Gastrocnemius medialis (tissue), 4 donors: ENCODE measurements at places on chromosomes 12 and 14. TPM values are rescaled to one million over a fixed set of nuclear protein-coding genes. Genes with fewer than 3 reads are reported as not detected.

GRCh38 chr14:63922696-63923421, 70.1 kb downstream of the SYNE2 start:
- peaks cover 7% of the 10 kb centered on the region for H3K4me1 ChIP-seq
- DNase-seq, result peak; percentile 21
- no peaks in the 10 kb centered on the region for H3K27me3 ChIP-seq
- H3K27ac ChIP-seq, result no peak overlapping the region

- DNase-seq, result peak; percentile 26
- H3K27me3 ChIP-seq, result no peaks in the 10 kb centered on the region
- no peak overlapping the region for H3K27ac ChIP-seq
Measured at GRCh38 chr14:91858536-91859275, 8.6 kb downstream of the TC2N start.

DNA sequence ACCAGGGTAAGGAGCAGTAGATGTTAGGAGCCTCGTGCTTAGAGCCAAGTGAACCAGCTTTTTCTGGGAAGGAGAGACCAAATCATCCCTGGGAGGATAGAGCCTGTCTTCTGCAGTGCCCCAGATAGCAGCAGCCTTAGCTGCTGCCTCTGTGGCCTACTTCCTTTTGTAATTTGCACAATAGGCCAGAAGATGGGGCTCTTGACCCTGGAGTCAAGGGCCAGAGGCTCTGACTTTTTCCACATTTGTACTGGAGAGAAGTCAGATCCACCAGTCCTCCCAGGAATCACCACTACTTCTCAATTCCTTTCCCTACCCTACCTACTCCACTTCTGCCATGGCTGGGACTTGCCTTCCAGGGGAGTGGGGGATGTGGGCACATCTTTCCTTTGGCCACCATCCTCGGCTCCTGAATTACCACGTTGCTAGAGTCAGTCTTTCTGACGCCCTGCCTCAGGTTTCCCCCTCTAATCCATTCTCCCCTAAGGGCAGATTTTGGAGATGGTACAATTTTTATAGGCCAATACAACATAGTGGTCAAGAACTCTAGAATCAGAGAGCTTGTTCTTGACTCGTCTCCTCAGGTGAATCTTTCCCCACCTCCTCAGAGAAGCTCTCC, 3.3 kb upstream of the SLC4A8 start:
- H3K36me3 ChIP-seq, result no peaks in the 10 kb centered on the region
- H3K27ac ChIP-seq, result no peak overlapping the region
- H3K4me1 ChIP-seq, result no peaks in the 10 kb centered on the region
- H3K27me3 ChIP-seq, result peaks cover 27% of the 10 kb centered on the region

DNA sequence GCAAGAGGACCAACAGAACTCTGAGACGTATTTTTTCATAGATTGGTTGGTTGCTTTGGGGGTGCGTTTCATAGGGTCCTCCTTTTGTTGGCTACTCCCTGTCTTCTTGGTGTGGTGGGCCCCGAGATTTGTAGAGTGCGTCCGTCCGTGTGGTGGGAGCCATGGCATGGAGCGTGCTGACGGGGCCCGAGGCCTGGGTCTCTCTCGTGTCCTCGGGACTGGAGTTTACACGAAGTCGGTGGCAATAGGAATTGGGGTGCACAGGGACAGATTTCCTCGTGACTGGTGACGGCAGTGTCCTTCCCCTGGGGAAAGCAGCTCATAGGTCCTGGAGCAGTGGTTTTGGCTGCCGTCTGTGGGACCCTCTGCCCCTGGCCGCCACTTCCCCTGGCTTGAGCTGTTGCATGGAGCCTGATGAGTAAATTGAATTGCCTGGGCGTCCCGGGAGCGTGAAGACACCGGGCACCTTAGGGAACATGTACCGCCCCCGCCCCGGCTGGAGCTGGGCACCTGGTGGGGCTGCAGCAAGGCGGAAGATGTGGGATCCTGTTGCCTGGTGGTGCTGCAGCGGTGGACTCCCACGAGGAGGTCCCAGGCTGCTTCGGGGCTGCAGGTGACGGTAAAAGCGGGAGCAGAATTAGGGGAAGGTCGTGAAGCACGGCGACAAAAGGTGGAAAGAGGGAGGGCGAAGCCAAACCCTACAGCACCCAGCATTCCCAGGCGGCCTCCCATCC, 153.7 kb upstream of the ALG10B start:
- H3K36me3 ChIP-seq, result no peaks in the 10 kb centered on the region
- H3K27ac ChIP-seq, result no peak overlapping the region
- H3K4me1 ChIP-seq, result no peaks in the 10 kb centered on the region
- DNase-seq, result no peak
- H3K4me3 ChIP-seq, result no peak overlapping the region

GRCh38 chr12:9052610-9053009, 63.1 kb downstream of the A2M start:
- H3K36me3 ChIP-seq, result no peaks in the 10 kb centered on the region
- no peaks in the 10 kb centered on the region for H3K27me3 ChIP-seq
- no peak overlapping the region for H3K4me3 ChIP-seq
- no peak for DNase-seq
- no peaks in the 10 kb centered on the region for H3K4me1 ChIP-seq

DNA sequence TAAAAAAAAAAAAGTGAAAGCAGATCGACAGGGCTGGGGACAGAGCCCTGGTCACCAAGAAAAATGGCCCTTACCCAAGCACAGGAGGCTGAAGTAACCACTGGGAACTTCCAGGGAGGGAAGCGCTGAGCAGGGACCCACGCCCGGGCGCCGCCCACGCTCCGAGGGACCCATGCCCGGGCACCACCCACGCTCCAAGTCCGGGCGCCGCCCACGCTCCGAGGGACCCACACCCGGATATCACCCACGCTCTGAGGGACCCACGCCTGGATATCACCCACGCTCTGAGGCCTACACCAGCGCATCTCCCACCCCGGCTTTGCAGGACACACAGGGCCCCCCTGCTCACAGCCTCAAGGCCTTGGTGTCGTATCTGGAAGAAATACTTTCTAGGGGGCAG, 25.7 kb downstream of the CHGA start:
- no peaks in the 10 kb centered on the region for H3K27me3 ChIP-seq
- H3K4me3 ChIP-seq, result no peak overlapping the region
- H3K27ac ChIP-seq, result no peak overlapping the region

DNA sequence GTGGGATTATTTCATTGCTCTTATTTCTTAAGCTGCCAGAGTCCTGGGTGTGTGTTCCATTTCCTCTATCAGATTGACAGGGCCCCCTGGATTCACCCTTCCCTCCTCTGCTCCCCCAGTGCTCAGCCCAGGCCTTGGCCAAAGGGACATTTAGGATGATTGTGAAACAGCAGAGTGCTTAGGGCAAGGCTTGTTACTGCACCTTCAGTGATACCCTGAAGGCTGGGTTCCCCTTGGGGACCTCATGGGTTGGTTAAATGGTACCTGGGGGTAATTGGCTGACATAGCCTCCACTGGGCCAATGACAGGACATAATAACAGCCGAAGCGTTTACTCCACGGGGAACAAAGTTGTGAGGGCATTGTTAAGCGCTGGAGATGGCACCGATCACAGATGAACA, 1.3 kb upstream of the KRT72 start:
- no peak overlapping the region for H3K4me3 ChIP-seq
- no peak for DNase-seq

- no peaks in the 10 kb centered on the region for H3K36me3 ChIP-seq
- no peak overlapping the region for H3K27ac ChIP-seq
- DNase-seq, result no peak
- H3K27me3 ChIP-seq, result no peaks in the 10 kb centered on the region
- no peaks in the 10 kb centered on the region for H3K4me1 ChIP-seq
- no peak overlapping the region for H3K4me3 ChIP-seq
Measured at GRCh38 chr14:22471545-22472121, 117.4 kb downstream of the DAD1 start.

DNA sequence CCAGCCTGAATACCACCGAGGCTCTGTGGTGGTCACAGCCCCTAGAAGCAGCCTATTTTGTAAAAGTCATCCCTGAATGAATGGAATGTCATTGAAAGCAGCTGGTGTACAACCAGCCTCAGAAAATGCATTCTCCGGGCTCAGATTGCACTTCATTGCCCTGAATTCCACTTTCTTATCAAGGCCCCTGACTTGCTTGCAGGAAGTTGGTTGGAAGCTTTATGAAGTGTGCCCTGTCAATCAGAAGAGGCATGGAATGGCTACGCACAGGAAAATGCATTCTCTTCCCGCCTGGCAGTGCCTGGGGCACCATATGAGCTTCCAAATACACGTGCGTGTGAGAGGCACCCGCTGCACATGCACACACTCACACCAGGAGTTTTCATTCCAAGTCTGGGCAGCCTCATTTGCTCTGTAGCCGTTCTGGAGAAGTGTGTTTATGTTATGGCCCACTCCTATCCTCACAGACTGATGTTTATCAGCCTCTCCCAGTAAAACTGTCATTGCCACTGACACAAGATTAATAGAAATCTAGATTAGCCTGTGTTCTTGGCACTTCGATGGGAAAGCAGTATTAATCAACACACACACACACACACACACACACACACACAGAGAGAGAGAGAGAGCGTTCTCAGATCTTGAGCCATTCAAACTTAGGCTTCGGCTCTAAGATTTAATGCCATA, 63.9 kb downstream of the NUAK1 start:
- peaks cover 12% of the 10 kb centered on the region for H3K36me3 ChIP-seq
- H3K4me1 ChIP-seq, result peaks cover 15% of the 10 kb centered on the region
- no peak overlapping the region for H3K27ac ChIP-seq
- no peak overlapping the region for H3K4me3 ChIP-seq
- DNase-seq, result no peak

GRCh38 chr14:72888192-72888591, 5.7 kb downstream of the DPF3 start:
- H3K4me3 ChIP-seq, result no peak overlapping the region
- H3K27ac ChIP-seq, result no peak overlapping the region
- peaks cover 64% of the 10 kb centered on the region for H3K4me1 ChIP-seq
- no peaks in the 10 kb centered on the region for H3K27me3 ChIP-seq
- no peak for DNase-seq

DNA sequence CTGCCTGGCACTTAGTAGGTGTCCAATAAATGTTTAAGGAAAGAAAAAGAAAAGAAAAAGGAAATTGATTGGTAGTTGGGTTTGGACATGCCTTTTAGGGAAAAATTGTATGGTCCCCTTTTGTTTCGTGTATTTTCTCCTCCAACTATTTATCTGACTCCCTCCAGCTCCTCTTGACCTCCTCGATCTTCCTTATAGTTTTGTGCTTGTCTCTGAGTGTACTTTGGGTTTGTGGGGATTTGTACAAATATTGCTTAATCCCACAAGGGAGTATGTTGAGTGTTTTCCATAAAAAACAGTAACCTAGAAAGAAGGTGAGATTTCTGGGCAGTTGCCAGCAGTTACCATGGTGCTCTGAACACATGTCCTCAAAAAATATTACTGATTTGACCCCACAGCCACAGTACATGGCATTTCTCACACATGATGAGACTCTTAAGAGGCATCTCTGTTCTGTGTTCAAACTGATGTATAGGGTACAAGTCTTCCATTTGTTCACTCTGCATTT, 15.7 kb downstream of the PLEKHG7 start:
- H3K4me3 ChIP-seq, result no peak overlapping the region
- no peaks in the 10 kb centered on the region for H3K27me3 ChIP-seq
- H3K27ac ChIP-seq, result no peak overlapping the region
- no peaks in the 10 kb centered on the region for H3K36me3 ChIP-seq

- H3K36me3 ChIP-seq, result no peaks in the 10 kb centered on the region
- no peaks in the 10 kb centered on the region for H3K27me3 ChIP-seq
- H3K27ac ChIP-seq, result no peak overlapping the region
- no peak overlapping the region for H3K4me3 ChIP-seq
- H3K4me1 ChIP-seq, result no peaks in the 10 kb centered on the region
Measured at GRCh38 chr14:58783792-58784511, 146.2 kb downstream of the DACT1 start.

GRCh38 chr12:80798281-80798680, 81.6 kb downstream of the MYF5 start:
- DNase-seq, result no peak
- no peaks in the 10 kb centered on the region for H3K27me3 ChIP-seq
- H3K4me3 ChIP-seq, result no peak overlapping the region
- no peaks in the 10 kb centered on the region for H3K36me3 ChIP-seq

- no peaks in the 10 kb centered on the region for H3K4me1 ChIP-seq
- H3K27me3 ChIP-seq, result no peaks in the 10 kb centered on the region
- H3K27ac ChIP-seq, result no peak overlapping the region
- H3K36me3 ChIP-seq, result no peaks in the 10 kb centered on the region
Measured at GRCh38 chr12:98579347-98579746, 14.1 kb upstream of the SLC25A3 start.

GRCh38 chr12:3718100-3718499, 34.8 kb downstream of the CRACR2A start:
- no peak overlapping the region for H3K27ac ChIP-seq
- H3K4me3 ChIP-seq, result no peak overlapping the region
- no peak for DNase-seq

LRRC10 gene
- total RNA-seq, result not detected

C12orf54 gene
- not detected for total RNA-seq

SERPINA10 gene
- not detected for total RNA-seq

SLC25A29 gene
- 9.0 TPM for total RNA-seq

CLEC9A gene
- not detected for total RNA-seq

KRT84 gene
- total RNA-seq, result not detected

KRT79 gene
- not detected for total RNA-seq

KERA gene
- total RNA-seq, result not detected

ALDH1L2 gene
- total RNA-seq, result 1.9 TPM

NPFF gene
- not detected for total RNA-seq

ALX1 gene
- total RNA-seq, result not detected
